ENCODE measurements at places on chromosomes 13 and 19.

GRCh38 chr13:20160306-20161274 is at the start of gene GJA3:
GJA3 (minus strand) TSS chr13:20161052; CDS start chr13:20143288, 17,764 bp downstream.
- peak; percentile 78 for DNase-seq

GRCh38 chr19:953445-954271 is 27.8 kb downstream of the ARID3A start:
- no peak for DNase-seq

GRCh38 chr13:26051231-26051656 is 572 bp downstream of the SHISA2 start:
- no peak for DNase-seq

- peak; percentile 46 for DNase-seq
These were observed 354 bp downstream of the CYP4F3 start for GRCh38 chr19:15640904-15641597.

Data from LoVo (cell line).